Lower leg skin (tissue), 4 donors: ENCODE measurements at places on chromosomes 12 and 14.

GRCh38 chr14:97393244-97393643 lies 596.1 kb downstream of the VRK1 start:
- DNase-seq = no peak

DNA sequence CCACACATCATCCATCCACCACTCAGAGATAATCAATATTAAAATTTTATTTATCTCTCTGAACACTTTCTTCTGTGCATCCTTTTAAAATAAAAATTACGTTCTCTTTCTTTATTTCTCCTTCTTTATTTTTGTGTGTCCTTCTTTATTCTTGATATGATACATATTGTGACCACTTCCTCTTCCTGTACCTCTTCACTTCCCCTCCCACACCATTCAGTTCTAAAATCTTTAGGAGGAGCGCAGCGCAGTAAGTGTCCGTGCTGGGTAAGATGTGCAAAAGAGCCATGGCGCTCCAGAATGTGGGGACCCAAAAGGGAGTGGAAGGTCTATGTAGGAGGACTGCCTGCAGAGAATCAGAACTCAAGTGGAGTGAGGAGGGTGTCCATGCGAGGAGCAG lies 256.7 kb downstream of the ITPR2 start:
- no peak for DNase-seq

DNA sequence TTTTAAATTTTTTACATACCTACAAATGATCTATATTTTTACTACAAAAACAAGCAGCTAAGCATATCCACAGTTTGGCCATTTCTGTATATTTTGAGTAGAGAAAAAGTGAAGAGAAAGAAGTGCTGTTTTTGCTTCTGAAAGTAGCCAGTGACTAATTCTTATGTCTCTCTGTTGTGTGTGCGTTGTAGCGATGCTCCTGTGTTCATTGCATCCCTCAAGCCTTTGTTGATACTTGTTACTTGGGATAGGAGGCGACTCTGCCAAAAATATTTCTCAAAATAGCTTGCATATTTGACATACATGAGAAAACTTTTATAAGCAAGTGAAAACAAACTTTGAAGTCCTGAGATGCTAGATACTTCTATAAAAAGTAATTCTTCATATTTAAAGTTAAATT lies 714.1 kb downstream of the FSCB start:
- no peak for DNase-seq

DNA sequence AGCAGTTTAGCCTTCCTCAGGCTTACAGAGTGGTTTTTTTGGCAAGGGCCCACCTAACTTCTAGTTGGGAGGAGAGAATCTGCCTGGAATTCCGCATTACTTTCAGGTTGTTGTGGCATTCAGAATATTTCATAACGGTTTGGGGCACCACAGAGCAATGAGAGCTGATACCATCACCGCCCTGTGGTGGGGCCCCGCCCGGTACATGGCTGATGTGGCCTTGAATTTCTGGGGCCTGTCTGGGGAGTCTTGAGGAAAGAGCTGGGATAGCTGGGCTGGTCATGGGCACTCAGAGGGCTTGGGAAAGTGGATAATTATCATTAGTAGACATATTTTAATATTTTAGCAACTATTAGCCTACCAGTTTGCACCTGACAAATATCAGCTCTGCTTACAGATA lies 4.2 kb downstream of the TESPA1 start:
- no peak for DNase-seq

- DNase-seq = no peak
Measured at GRCh38 chr12:2332236-2332635, 279.4 kb downstream of the CACNA1C start.
